ENCODE measurements at places on chromosomes 2 and 18.

- no peak for DNase-seq
Observed at GRCh38 chr2:18467749-18468360, 92.6 kb downstream of the RDH14 start.

- no peak for DNase-seq
Observed at GRCh38 chr2:19169134-19169768, 189.2 kb downstream of the OSR1 start.

DNA sequence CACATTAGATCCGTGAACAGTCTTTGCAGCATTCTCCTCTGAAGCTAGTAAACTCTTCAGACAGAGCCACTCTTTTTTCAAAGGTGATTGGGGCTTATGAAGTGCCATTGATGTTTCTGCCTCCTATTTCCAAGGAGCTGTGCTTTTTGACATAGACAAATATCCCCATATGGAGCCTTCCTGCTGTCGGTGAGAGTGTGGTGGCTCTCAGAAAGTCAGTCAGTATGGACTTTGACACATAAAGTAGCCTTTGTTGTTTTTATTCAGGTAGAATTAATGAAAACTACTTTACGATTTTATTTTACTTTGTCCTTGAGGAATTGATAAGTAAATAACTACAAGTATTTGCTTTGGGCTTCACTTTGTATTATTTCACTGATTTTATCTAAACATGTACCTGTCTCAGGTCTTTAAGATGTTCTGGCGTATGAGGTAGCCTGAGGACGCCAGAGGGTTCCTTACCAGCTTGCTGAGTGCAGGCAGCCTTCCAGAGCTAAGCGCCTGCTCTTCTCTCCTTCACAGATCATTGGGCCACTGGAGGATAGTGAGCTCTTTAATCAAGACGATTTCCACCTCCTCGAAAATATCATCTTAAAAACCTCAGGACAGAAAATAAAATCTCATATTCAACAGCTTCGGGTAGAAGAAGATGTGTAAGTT is 69.7 kb downstream of the UGGT1 start:
- no peak for DNase-seq

DNA sequence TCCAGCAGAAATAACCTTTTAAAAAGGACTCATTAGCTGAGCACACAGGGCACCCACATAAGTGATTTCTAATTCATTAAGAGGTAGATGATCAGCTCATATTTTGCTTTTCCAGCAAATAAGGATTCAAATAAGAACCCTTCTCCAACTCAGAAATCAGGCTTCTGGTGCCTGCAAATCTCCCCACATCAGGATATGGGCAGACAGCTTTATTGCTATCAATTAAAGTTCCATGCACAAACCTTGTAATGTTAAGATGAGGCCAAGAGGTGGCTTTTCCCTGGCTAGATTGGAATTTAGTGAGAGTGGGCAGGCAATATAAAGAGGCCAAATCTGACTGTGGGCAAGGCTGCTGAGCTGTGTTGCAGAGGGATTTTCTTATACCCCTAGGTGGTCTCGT is 193.6 kb downstream of the SH3RF3 start:
- no peak for DNase-seq

DNA sequence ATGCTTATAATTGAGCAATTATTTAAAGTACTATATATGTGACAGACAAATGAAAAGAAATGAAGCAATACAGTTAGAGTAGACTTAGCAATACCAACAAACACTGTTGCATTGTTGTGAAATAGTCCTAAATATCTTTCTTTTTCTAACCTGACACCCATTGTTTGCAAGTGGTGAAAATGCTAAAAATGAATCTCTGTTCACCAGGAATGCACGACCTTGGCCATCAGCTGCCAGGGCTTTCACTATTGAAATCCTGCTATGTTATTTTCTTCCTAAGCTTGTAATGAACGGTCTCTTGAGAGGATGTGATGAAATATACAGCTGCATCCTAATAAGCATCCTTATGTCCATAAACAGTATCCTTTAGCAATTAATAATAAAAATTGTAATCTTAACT is 136.2 kb upstream of the MGAT5 start:
- no peak for DNase-seq

DNA sequence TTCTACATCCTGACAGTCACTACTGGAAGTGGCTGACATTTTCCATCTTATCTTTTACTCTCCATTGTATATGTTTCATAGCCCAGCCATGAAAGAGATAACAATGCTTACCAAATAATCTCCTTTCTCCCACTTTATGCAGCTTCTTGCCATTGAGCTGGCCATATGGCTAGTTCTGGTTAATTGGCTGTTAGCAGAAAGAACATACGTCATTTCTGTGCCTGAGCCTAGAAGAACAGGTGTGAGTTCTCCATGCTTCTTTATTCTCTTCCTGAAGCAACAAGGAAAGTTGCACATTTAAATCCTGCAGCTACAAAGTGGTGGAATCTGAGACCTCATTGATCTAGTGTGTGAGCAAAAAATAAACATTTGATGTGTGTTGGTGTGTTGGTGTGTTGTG is 82.0 kb upstream of the FSHR start:
- no peak for DNase-seq

Data from HuH-7.5 (cell line).